Cortex of kidney (tissue), 1 donor: ENCODE measurements at places on chromosomes 12 and 14.

GRCh38 chr14:67571275-67571990, 28.6 kb downstream of the PIGH start:
- no peak for DNase-seq

DNA sequence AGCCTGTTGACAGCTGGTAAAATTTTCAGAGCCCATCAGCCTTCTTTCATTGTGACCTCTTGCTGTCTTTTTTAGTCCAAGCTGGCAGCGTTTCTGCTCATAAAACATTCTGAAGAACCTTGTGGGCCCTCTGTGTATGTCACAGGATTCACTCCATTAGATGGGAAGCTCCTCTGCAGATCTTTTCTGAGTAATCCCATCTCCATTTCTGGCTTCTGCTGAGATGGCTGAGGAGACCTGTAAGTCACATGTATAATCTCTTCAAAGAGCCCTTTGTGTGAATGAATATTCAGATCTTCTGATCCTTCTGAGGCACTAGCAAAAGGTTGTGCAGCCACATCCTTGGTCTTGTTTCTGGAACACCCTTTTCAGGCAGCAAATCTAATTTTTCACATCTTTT, 2.8 kb downstream of the RXYLT1 start:
- no peak for DNase-seq

GRCh38 chr14:90567991-90568390, 171.2 kb downstream of the CALM1 start:
- no peak for DNase-seq

DNA sequence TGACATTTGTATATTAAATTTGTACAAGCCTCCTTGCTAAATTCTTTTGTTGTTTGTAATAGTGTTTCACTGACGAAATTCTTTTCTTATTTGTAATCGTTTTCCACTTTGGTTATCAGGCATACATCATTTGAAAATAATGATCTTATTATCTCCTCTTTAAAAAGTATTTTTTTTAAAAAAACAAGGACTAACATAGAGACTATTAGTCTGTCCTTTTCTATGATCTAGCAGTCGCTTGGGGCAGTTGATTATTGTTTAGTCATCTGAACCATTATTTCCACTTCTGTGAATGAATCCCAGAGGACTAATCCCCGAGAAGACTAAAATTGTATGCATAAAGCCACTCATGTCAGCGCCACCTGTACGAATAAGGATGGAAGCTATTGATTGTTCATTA, 11.5 kb downstream of the ADGRD1 start:
- DNase-seq: no peak

GRCh38 chr12:95316798-95317197, 99.2 kb downstream of the VEZT start:
- no peak for DNase-seq

DNA sequence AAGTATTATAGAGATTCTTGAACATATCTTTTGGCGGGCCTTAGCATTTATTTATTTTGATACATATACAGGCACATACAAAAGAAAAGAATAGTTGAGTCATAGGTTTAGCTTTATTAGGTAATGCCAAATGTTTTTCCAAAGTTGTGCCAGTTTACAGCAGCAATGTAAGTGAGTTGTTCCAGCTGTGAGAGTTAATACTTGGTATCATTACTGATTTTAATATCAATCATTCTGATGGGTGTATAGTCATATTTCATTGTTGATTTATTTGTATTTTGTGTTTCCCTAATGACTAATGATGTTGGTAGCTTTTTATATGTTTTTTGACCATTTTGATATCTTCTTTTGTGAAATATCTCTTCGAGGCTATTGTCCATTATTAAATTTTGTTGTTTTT, 122.4 kb downstream of the MIPOL1 start:
- no peak for DNase-seq

DNA sequence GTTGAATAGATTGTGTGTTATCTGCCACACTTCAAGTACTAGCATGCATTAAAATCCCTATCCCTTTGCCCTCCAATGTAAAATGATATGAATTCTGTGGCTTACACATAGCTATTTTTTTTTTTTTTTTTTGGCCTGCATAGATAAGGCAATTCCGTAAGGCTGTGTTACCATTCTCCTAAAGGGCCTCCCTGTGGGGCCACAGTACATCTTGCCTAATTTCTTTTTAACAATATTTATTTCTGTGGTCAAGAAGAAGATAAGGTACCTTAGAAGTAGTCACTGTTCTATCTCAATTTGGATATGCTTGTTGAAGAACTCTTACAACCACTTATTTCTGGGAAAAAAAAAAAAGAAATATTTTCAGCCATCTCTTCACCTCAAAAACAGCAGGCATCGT, 19.8 kb downstream of the FLRT2 start:
- DNase-seq: no peak

- DNase-seq: no peak
Measured at GRCh38 chr12:68222326-68222725, 3.3 kb downstream of the IL26 start.

GRCh38 chr14:74204491-74204890, 34.8 kb upstream of the VSX2 start:
- no peak for DNase-seq

DNA sequence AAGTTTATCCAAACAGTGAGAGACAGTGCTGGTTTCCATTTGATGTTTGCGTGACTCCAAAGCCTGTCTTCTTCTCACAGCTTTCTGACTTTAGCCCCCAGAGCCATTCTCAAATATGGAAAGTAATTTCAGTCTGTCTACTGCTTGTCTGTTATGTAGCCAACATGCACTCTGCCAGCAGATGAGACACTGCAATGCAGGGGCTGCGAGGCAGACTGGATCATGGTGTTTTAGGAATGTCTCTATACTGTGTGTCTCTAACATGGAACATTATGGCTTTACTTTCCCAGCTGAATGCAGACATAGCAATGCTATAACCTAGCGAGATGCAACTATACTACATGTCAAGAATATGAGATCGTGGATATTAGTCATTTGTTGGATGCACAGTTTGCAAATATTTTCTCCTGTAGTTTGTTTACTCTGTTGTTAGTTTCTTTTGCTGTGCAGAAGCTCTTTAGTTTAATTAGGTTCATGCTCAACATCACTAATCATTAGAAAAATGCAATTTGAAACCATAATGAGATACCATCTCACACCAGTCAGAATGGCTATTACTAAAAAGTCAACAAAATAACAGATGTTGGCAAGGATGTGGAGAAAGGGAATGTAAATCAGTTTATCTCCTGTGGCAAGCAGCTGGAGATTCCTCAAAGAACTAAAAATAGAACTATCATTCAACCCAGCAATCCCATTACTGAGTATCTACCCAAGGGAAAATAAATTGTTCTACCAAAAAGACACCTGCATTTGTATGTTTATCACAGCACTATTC, 235.8 kb upstream of the TMTC1 start:
- DNase-seq: no peak

GRCh38 chr12:99253068-99253467, 394.5 kb upstream of the GARIN6 start:
- no peak for DNase-seq

- DNase-seq: no peak
Measured at GRCh38 chr14:61545726-61546455, 149.4 kb upstream of the HIF1A start.

GRCh38 chr12:49910331-49911212, 6.9 kb upstream of the FAIM2 start:
- no peak for DNase-seq

DNA sequence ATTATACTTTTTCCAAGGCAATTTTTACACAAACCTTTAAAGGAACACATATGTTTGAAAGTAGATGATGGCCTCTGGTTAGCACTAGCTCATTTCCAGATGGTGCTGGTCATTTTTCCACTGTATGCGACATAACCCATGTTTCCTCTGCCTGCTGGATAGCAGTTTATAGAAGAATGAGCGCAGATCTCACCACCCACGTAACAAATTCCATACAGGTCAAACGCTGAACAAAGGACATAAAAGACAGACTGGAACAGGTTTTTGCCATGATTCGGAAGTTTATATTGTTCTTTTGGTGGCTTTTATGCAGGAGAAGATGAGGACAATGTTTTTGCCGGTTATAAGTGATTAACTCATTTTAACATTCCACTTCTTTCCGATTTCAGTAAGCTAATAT, 30.7 kb downstream of the PPP1R36 start:
- no peak for DNase-seq

DNA sequence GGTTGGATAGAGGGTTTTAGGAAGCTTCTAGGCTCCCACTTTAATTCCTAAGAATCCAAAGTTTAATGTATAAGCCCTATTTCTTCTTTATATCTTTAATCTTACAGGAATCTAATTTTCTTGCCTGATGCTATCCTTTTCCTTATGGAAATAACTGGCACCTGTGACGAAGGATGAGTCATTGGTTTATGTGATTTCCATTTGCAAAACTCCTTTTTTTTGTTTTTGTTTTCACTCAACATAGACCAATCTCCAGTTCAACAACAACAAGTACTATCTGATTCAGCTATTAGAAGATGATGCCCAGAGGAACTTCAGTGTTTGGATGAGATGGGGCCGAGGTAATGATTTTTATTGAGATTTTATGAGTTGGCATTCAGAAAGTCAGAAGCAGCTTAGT, 6.8 kb downstream of the PARP2 start:
- no peak for DNase-seq

GRCh38 chr14:69772082-69773017, 5.4 kb downstream of the SRSF5 start:
- DNase-seq: no peak

GRCh38 chr12:102093319-102093718, 26.6 kb downstream of the NUP37 start:
- DNase-seq: no peak

DNA sequence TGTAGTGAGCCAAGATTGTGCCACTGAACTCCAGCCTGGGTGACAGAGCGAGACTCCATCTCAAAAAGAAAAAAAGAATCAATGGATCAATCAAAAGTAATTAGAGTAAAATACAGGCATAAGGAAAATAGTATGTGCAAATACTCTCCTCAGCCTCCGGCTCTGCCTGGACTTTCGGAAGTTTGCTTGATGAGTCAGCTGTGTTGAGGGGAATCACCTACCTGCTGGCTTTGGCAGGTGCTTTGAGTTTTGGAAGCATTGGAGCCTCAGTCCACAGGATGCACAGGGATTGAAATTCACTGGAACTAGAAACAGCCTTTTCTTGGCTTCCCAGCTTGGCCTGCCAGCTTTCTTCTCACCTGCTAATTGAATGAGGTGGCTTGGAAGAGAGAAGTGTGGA, 268.2 kb downstream of the PCNX1 start:
- DNase-seq: no peak

DNA sequence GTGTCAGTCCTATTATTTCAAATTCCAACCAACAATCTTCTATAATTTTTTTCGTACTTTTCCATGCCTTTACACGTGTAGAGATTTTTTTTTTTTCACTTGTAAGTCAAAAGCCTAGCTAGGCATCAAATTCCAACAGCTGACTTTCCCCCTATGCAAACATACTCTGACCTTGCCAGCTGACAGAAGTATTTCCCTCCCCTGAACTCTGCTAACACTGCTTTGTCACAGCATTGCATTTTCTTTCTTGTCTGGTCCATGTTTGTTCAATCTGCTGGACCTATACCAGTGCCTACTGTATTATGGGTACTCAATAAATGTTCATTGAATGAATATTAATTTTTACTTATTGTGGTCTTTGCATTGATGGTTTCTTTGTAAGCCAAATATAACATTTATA, 435.3 kb upstream of the GARIN6 start:
- no peak for DNase-seq

DNA sequence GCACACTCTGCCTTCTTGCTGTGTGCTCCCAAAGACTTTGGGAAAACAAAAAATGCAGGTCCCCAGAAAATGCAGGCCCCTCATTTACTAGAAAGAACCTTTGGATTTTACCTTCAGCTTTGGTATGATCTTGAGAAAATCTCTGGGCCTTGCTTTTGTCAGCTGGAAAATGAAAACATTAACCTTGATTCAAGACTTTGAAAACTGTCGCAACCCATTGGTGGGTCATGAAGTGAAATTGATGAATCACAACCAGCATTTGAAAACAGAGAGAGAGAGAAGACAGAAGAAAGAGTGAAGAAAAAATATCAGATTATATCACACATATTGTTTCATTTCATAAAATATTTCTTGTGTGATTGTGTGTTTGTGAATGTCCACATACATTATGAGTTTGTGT, 322.5 kb downstream of the ZFP36L1 start:
- DNase-seq: no peak

DNA sequence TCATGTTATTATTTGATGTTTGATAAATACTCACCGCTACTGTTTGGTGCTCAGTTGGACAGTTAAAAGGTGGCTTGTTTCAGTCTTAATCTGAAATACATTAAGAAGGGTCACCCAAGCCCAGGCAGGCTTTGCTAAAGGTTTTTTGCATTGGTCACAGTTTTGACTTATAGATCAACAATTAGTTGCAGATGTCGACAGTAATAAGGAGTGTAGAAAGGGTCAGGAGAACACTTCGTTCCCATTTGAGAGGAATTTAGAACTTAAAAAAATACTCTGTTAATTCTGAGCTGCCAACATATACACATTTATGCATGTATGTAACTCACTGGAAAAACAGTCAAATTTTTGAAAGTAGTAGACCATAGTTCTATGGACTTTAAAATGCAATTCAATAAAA, 130.3 kb downstream of the TMEM30B start:
- DNase-seq: no peak

DNA sequence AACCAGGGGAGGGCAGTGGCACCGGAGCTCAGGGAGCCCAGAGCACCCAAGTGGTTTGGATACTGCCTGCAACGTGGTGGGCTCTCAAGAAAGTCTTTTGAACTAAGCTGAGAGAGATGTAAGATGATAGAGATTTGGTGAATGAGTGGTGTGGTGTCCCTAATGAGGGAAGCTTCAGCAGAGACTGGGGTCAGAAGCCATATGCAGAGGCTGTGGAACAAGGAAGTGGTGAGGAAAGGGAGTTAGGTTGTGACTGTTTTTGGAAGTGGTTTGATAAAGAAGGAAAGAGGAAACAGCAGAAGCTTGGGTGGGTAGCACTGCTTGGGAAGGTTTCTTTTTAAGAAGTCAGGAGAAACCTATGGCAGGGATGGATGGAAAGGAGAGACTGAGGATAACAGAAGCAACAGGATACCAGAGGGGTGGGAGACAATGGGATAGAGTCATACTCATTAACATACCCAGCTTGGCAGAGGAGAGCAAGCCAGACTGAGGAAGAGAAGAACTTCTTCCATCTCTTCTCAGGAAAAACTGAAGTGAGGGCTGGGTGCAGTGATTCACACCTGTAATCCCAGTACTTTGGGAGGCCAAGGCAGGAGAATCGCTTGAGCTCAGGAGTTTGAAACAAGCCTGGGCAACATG, 24.1 kb downstream of the SLC4A8 start:
- no peak for DNase-seq

DNA sequence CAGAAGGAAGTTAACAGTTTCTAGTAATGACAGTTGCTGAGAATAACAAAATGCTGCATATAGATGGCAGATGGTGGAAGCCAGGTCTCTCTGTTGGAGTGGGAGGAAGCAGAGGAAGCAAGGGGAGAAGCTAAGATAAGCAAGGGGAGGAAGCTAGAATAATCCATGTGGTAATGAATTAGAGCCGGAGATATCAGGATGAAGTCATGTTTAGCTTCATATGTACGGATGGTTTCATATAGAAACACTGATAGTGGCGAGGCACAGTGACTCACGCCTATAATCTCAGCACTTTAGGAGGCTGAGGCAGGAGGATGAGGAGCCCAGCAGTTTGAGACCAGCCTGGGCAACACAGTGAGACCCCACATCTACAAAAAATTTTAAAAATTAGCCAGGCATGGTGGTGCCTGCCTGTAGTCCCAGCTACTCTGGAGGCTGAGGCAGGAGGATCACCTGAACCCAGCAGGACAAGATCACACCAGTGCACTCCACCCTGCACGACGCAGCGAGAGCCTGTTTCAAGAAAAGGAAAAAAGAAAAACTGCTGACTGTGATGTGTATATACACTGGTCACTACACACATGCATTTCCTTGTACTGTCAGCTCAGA, 49.2 kb downstream of the ANAPC7 start:
- no peak for DNase-seq
